Islet precursor cell (in vitro differentiated cells): ENCODE measurements at places on chromosomes 16 and 17.

- no peak for DNase-seq
Observed at GRCh38 chr17:72609501-72609900, 483.0 kb downstream of the SLC39A11 start.

DNA sequence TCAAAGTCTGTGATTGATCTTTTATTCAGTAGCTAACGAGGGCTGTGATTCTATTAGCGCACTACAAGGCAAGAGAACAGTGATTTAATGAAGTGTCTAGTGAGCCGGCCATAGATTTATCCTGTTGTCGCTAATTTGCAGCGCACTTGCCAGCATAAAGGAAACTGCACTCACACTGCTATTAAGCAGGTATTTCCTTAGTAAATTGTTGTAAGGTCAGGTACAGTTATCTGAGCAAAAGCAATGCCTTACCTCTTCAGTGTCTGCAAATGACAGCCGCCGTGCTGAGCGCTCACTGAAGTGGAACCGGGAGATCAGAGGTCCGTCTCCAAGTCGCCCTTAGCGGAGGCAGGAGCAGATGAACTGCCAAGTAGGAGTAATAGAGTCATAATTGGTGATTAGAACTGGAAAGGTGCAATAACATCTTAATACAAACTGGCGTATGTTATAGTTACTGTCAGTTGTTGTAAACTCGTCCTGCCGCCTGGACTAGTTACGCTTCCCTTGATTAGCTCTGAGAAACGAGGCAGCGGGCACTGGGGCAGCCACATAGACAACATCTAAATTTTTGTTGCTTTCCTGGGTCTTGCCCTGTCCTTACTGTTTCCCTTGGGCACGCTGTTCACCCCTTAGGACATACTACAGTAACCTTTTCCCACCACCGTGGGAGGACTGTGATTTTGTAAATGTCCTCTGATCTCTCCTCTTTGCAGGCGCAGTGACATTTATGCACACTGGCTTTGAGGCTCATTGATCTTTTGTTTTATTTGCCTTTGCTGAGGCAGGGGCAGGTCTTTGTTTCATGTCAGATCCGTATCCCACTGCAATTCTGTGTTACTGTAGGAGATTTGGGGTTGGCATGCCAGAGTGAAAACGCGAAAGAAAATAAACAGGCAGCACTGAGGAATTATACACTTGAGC is 363.1 kb downstream of the WWOX start:
- DNase-seq: no peak

- DNase-seq: peak; percentile 69
Observed at GRCh38 chr17:21463779-21464407, 87.7 kb downstream of the KCNJ12 start.

DNA sequence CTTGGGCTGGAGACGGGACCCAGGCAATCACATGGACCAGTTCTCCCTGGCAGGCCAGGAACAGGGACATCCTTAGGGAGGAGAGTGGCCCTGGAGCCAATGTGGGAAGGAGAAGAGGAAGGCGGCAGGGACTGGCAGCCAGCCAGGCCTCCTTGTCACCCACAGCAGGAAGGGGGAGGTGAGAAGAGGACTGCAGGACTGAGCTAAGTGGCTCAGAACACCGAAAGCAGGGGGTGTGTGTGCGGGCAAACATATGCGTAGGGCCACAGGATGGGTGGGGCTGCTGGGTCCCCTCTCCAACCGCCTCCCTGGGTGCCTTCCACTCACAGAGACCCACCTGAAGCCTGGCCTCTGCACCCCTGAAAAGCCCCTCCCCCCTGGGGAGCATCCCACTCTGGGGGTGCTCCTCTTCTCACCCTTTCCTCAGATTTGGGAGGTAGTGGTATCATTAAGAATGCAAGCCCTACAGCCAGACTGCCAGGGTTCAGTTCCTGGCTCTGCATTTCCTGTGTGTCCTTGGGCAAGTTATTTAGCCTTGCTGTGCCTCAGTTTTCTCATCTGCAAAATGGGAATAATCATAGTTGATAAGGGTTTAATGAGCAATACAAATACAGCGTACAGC is 8.1 kb downstream of the PNMT start:
- DNase-seq: no peak

DNA sequence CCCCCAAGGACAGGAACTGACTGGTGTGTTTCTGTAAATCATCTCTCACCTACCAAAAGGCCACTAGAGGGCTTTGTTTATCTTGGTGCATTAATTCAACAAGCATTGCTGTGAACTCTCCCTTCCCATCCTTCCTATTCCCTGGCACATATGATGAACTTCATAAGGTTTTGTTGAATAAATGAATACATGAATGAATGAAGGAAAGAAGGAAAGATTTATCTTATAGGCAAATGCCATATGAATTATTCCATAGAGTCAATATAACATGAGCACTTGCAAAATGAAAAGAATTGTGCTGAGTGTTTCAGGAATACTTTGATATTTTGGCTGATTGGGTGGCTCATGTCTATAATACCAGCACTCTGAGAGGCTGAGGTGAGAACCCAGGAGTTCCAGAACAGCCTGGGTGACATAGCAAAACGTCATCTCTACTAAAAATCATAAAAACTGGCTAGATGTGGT is 4.3 kb downstream of the SPDYE4 start:
- DNase-seq: no peak

DNA sequence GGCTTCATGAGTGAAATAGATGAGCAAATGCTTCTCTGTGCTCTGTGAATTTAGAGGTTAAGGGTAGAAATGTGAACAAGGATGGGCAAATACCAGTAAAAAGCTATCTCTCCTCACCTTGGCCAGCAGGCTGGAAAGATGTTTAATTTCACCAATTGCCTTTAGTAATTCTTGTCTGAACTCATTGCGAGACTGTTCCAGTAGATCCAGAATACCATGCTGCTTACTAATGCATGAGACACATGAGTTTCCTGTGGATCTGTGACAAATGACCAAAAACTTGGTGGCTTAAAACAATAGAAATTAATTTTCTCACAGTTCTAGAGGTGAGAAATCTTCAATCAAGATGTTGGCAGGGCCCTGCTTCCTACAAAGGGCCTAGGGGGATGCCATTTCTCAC is 9.3 kb upstream of the ZNF624 start:
- DNase-seq: no peak

DNA sequence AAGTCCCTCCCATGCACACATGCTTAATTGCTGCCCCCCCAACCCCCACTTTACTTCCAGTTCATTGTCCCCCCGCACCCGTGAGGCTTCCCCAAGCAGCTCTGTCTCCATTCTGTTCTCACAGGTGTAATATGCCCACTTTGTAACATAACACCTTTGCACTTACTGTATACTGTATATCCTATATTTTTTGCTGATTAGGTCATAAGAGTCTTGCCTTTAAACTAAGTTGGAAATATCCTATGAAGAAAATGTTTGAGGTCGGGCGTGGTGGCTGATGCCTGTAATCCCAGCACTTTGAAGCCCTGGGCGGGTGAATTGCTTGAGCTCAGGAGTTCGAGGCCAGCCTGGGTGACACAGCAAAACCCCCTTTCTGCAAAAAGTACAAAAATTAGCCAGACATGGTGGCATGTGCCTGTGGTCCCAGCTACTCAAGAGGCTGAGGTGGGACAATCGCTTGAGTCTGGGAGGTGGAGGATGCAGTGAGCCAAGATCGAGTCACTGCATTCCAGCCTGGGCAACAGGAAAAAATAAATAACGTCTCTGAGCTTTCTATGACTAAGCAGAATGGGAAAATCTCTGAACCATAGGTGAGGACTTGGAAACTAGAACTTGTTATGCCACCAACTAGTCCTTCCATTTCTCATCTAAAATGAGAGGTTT is 76.1 kb downstream of the TNRC6C start:
- no peak for DNase-seq

GRCh38 chr16:84045001-84045817 is 2.6 kb upstream of the SLC38A8 start:
- no peak for DNase-seq
